Colonic mucosa (tissue), 4 donors: ENCODE measurements at places on chromosomes 4 and X. TPM values are rescaled to one million over a fixed set of nuclear protein-coding genes. Genes with fewer than 3 reads are reported as not detected.
A peak's percentile ranks its signal among the peaks of the same experiment; 100 is the strongest.

Gene TMEM35A
- 0.96 TPM for total RNA-seq

Gene WFS1
- 12.7 TPM for total RNA-seq

Gene TCEAL5
- 0.35 TPM for total RNA-seq

Gene GCNA
- total RNA-seq: 0.85 TPM

Gene TLR10
- 0.24 TPM for total RNA-seq

Gene PCDH19
- 1.3 TPM for total RNA-seq

- no peaks in the 10 kb centered on the region for H3K27me3 ChIP-seq
- no peak for DNase-seq
- H3K27ac ChIP-seq: no peak overlapping the region
- no peak overlapping the region for H3K4me3 ChIP-seq
- no peaks in the 10 kb centered on the region for H3K36me3 ChIP-seq
Measured at GRCh38 chr4:70925899-70926635, 23.9 kb downstream of the MOB1B start.

DNA sequence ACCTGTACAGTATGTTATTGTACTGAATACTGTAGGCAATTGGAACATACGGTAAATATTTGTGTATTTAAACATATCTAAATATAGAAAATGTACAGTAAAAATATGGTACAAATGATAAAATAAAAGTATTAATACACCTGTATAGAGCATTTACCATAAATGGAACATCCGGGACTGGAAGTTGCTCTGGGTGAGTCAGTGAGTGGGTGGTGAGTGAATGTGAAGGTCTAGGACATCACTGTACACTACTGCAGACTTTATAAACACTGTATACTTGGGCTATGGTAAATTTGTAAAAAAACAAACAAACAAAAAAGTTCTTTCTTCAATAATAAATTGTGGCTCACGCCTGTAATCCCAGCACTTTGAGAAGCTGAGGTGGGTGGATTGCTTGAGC lies 52.4 kb upstream of the FHL1 start:
- H3K4me3 ChIP-seq: no peak overlapping the region
- no peaks in the 10 kb centered on the region for H3K27me3 ChIP-seq
- H3K27ac ChIP-seq: no peak overlapping the region
- H3K36me3 ChIP-seq: no peaks in the 10 kb centered on the region
- no peak for DNase-seq

DNA sequence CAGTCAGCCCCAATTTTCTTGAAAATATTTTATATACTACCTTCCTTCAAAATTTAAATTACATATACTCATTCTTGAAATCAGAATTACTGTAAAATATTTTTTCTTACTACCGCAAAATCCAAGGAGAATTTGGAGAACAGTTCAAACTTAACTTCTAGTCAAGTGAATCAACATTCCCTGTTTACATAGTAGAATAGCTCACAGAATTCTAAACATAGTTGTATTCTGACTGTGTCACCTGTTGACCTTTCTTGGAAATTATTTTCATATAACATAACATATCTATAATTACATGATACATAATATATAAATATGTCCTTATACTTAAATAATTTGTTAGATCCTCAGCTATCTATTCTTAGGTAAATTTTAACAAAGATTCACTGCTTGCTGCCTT lies 31.0 kb upstream of the FGF5 start:
- H3K4me1 ChIP-seq: no peaks in the 10 kb centered on the region
- no peak for DNase-seq
- H3K27ac ChIP-seq: no peak overlapping the region
- no peak overlapping the region for H3K4me3 ChIP-seq
- H3K36me3 ChIP-seq: no peaks in the 10 kb centered on the region

DNA sequence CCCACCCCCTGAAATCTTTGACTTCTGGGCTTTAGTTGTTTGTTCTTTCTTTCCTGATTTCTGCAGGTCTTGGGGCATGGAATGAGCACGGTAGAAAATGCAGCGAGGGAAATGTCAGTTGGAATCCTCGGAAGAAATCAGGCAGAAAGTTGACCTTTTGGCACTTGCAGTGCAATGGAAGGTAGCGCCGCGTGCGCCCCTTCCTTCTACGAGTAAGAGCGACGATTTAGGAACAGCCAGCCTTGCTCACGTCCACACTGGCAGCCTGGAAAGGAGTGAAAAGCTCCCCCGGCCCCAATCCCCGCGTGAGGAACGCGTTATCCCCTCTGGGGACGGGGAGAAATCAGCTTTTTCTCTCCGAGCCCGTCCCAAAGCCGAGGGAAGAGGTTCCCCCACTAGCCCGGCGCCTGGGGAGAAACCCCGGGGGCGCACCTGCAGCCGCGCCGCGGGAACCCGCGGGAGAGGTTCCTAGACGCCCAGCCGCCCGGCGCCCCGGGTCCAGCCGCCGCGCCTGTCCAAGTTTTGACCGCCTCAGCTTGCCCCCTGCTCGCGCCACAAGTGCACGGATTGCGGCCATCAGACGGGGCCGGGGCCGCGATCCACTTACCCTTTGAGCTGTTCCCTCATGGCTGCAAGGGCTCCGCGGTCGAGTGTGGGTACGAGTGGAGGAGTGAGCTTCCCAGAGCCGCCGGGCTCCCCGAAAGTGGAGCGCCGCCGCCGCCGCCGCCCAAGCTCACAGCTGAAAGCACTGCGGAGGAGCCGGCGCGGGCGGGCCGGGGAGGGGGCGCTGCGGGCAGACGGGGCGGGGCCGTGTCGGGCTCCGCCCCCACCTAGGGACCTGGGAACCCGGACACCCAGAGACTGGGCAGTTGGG lies 194.6 kb upstream of the FTHL17 start:
- no peak overlapping the region for H3K27ac ChIP-seq
- peak; percentile 60 for DNase-seq
- H3K27me3 ChIP-seq: no peaks in the 10 kb centered on the region
- no peaks in the 10 kb centered on the region for H3K4me1 ChIP-seq

DNA sequence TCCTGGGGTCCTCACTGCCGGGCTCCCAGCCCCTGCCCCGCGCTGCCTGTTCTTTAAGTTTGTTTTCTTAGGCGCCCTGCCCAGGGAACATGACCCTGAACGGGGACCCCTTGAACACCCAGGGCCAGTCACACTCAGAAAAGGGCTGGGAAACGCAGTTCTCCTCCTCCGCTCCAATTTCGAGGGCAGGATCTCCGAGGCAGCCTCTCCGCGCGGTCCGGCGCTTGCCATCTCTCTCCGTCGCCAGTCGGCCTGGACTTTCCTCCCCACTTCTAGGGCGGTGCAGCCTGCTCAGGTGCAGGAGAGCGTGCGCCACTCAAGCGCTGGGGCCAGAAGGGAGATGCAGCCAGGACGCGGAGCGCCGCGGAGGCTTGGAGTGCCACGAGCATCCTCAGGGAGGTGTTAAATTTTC lies 9.9 kb downstream of the PRDM8 start:
- no peaks in the 10 kb centered on the region for H3K4me1 ChIP-seq
- no peak overlapping the region for H3K27ac ChIP-seq
- H3K4me3 ChIP-seq: no peak overlapping the region
- peaks cover 4% of the 10 kb centered on the region for H3K27me3 ChIP-seq

GRCh38 chr4:55018978-55019377 lies 106.4 kb downstream of the KDR start:
- H3K4me3 ChIP-seq: no peak overlapping the region
- no peaks in the 10 kb centered on the region for H3K36me3 ChIP-seq
- H3K4me1 ChIP-seq: no peaks in the 10 kb centered on the region

GRCh38 chr4:169690787-169691186 lies 67.0 kb downstream of the HPF1 start:
- H3K27ac ChIP-seq: no peak overlapping the region
- H3K36me3 ChIP-seq: peaks cover 6% of the 10 kb centered on the region
- no peaks in the 10 kb centered on the region for H3K27me3 ChIP-seq
- DNase-seq: no peak

DNA sequence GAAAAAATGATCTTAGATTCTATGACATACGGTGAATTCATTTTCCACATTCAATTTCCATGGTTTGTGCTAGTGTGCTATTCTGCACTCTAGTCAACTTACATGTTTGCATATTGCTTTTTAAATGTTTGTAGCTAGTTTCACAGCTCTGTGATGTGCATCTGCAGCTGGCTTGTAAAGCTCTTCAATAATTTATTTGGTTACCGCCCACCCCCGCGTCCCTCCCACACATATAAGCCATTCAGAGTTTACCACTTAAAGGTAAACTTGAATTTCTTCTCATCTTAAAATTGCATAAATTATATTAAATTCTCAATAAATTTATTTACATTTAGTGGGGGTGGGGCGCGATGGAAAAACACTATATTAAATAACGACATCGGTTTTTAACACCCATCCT lies 291 bp upstream of the NBDY start:
- peak overlapping the region; percentile 38 for H3K4me3 ChIP-seq
- no peaks in the 10 kb centered on the region for H3K27me3 ChIP-seq

DNA sequence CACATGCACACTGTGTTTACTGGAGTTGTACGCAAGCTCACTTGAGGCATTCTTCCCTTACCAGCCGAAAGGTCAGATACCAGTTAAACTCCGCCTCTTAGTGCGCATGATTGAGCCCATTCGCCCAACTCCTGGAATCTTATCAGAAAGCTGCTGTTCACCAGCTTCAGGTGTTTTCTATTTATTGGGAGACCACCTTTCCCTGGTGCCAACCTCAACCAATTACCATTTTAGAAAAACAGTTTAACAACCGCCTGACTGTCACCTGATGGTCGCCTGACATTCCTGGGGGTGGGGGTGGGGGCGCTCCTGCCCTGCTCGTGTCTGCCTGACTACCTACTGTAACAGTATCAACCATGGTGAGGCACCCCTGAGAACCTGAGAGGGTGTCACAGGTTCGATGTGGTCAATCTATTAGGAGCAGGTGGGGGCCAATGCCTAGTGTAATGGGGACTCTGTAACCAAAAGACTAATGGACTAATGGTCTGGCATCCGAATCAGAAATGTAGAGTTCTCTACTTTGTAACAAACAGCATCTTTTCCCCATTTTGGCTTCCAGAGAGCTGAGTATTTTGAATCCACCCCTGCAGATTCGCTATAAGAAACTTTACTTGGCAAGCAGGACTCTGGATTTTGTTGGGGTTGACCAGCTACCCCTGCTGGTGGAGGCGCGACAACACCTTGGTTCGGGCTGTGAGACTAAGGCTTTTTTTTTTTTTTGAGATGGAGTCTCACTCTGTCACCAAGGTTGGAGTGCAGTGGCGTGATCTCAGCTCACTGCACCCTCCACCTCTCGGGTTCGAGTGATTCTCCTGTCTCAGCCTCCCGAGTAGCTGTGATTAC lies 58.2 kb upstream of the ZNF157 start:
- no peaks in the 10 kb centered on the region for H3K4me1 ChIP-seq
- DNase-seq: peak; percentile 26
- H3K27me3 ChIP-seq: no peaks in the 10 kb centered on the region
- no peak overlapping the region for H3K4me3 ChIP-seq

DNA sequence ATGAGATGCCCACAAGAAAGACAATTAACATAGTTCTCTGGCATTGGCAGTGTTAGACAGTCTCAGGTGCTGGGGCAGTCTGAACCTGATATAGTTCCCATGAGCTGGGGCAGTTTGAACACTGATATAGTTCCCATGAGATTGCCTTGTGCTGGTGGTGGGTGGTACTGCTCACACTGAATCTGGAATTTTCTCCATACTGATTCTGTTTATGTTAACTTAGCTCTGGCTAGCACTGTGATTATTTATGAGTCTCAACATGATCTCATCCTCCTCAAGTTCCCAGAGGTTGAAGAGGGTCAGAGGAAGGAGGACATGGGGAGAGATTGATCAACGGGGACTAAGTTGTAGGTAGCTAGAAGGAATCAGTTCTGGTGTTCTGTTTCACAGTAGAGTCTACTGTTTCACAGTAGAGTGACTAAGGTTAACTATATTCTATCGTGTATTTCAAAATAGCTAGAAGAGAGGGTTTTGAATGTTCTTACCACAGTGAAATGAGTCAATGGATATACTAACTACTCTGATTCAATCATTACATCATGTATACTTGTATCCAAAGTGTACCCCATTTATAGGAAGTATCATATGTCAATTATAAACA lies 379.9 kb downstream of the ADAM29 start:
- no peak overlapping the region for H3K4me3 ChIP-seq
- no peaks in the 10 kb centered on the region for H3K27me3 ChIP-seq
- H3K4me1 ChIP-seq: no peaks in the 10 kb centered on the region
- H3K36me3 ChIP-seq: no peaks in the 10 kb centered on the region

GRCh38 chr4:138663883-138664282 lies 351.7 kb upstream of the NOCT start:
- no peak overlapping the region for H3K27ac ChIP-seq
- H3K27me3 ChIP-seq: no peaks in the 10 kb centered on the region
- no peaks in the 10 kb centered on the region for H3K36me3 ChIP-seq
- no peak overlapping the region for H3K4me3 ChIP-seq
- no peaks in the 10 kb centered on the region for H3K4me1 ChIP-seq
- DNase-seq: no peak

- no peak overlapping the region for H3K27ac ChIP-seq
- peak; percentile 72 for DNase-seq
- H3K4me1 ChIP-seq: peaks cover 6% of the 10 kb centered on the region
- peaks cover 51% of the 10 kb centered on the region for H3K27me3 ChIP-seq
- no peaks in the 10 kb centered on the region for H3K36me3 ChIP-seq
- H3K4me3 ChIP-seq: no peak overlapping the region
Measured at GRCh38 chr4:153791746-153792617, 3.1 kb upstream of the SFRP2 start.

GRCh38 chr4:65096630-65097029 lies 573.7 kb downstream of the EPHA5 start:
- H3K4me3 ChIP-seq: no peak overlapping the region
- no peak overlapping the region for H3K27ac ChIP-seq
- DNase-seq: no peak

GRCh38 chr4:82560853-82561785 lies 669 bp downstream of the TMEM150C start:
- peaks cover 10% of the 10 kb centered on the region for H3K27me3 ChIP-seq
- peak overlapping the region; percentile 24 for H3K4me3 ChIP-seq
- no peaks in the 10 kb centered on the region for H3K4me1 ChIP-seq
- H3K27ac ChIP-seq: no peak overlapping the region
- no peak for DNase-seq

DNA sequence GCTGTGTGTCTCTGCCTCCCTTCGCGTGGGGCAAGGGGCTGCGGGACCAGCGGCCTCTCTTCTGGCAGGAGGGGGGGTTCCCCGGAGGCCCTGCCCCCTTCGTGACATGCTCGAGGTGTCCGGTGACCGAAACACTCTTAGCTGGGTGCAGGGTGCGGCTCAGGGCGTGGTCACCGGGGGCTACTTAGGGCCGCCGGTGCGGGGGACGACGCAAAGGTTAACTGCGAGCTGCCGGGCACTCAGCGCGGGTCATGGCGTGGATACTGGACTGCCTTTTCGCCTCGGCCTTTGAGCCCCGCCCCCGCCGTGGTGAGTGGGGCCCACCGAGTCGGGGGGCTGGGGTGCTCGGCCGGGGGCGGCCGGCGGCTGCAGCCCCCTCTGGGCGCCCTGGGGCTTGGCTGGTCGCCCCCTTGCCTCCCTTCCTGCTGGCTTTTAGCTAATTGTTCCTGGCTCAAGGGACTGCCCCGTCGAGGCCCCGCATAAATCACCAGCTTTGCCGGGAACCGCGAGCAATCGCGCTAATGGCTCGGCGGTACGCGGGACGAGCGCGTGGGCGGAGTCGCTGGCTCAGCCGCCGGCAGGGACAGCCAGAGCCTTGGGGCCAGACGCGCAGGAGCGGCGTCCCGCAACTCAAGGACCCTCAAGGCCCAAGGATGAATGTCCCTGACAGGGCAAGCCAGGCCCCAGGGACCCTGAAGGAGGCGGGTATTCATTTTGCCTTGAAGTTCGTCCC lies at the start of gene ARHGAP36:
Gene ARHGAP36 (plus strand): TSS at position 211 of the 733 bp plus-strand sequence. CDS start 23,320 bp downstream, outside the sequence.
- H3K27ac ChIP-seq: no peak within 1 kb of the TSS
- H3K4me1 ChIP-seq: no peaks in the 10 kb centered on the region
- H3K4me3 ChIP-seq: no peak within 1 kb of the TSS
- DNase-seq: no peak
- H3K27me3 ChIP-seq: no peaks in the 10 kb centered on the region
- H3K36me3 ChIP-seq: no peaks in the 10 kb centered on the region
